Heart right ventricle (tissue), 16 donors: ENCODE measurements at places on chromosomes 2 and 18.

DNA sequence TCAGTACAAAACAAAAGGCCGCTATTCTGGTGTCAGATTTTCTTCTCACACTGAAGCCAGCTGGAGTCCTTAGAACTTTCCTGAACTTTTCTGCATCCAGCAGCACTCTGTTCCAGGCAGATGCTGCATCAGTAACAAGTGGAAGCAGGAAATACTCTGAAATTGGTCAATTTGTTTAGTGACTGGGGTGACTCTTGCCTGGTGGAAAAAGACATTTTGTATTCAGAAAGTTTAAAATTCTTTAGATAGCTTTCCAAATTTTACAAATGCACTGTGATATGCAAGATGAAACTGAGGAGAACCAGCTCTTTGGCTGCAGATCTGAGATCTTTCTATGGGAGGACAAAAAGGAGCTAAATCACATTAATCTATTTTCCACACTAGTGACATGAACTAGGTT lies 385.7 kb downstream of the NRXN1 start:
- DNase-seq, result no peak

DNA sequence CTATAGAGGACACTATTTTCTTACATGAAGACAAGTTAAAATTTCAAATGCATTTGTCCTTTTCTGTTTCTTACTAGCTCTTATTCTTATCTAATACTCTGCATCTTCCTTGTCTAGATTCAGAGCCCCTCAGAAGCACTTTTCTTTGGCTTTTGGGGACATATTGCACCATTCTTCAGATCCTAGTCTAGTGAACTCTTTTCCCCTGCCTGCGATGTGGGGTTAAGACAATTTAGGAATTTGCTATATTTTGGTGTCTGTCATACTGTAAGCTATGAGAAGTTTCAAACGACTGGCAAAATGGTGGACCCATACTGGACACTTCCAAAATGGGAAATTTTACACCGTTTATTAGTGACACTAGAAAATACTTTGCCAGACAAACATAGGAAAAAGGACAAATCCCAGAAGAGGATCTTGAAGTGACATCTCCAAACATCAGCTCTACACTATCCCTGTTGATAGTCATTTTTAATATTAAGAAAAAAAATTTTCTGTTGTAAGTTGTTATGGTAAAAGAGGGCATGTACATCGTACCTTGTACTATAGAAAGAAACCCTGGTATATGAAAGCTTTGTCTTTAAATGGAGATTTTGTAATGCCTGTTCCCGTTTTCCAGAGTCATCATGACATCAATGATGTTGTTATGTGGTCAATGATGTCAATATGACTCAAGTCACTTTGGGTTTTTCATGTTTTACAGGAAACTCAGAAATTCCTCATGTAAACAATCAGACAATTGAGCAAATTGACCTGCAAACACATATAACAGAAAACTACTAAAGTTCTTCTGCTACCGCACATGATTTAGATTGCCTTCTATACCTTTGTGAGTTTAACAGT lies 4.4 kb upstream of the KYNU start:
- DNase-seq, result no peak

- no peak for DNase-seq
Observed at GRCh38 chr2:229050133-229050532, 221.0 kb downstream of the PID1 start.

DNA sequence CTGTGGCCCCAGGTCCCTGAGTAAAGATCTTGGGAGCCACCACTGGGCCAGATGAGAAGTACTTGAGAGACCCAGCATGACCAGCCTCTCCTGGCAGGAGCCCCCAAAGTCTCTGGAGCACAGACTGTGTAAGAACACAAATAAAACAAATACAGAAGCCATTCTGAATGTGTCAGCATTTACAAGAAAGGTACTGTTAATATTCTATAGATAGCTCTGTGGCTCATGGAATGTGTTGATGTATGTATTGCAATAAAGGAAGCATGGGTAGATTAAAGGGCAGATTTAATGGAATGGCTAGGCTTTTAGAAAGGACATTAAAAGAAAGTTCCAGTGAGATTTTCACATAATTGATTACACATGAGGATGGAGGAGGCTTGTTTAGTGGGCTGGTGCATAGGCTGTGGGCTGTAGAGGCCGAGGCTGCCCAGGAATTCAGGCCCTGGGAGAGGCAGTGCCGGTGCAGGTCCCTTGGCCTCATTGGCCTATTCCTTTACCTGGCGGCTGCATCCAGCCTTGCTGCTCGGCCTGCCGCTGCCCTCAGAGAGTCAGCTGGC lies 127.7 kb upstream of the DLX2 start:
- no peak for DNase-seq

DNA sequence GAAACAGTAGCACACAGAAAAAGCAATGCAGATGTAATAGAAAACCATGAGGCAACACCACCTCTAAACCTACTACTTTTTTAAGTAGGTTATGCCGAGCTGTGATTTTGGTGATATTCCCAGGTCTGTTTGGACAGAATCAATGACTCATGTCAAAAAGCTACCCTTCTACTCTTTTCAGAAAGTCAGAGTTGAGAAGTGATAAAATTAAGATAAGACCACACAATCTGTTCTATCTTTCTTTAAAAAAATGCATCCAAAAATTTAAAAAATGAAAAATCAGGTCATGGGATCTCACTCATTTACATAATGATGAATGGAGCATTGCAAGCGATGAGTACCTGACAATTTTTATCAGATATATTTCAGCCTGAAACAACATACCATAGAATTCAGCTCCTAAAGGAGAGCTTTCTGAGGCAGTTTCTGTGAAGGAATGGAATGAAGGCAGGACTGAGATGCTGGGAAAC lies 826.3 kb downstream of the BCL11A start:
- no peak for DNase-seq

- DNase-seq, result no peak
Observed at GRCh38 chr2:47083005-47083404, 72.1 kb downstream of the STPG4 start.

DNA sequence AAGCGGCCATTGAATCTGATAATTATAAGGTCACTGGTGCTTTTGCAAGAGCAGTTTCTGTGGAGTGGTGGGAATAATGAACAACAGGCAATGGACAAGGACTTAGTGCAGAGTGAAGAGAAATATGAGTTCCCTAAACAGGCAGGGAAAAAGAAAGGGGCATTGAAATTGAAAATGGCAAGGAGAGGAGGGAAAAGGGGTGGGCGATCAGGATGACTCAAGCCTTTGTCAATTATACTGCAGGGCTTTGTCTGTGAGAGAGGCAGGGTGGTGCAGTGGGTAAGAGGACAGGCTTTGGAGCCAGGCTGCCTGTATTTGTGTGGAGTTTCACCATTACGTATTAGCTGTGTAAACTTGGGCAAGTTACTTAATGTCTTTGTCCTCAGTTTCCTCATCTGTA lies 29.5 kb upstream of the PAIP2B start:
- DNase-seq, result no peak

DNA sequence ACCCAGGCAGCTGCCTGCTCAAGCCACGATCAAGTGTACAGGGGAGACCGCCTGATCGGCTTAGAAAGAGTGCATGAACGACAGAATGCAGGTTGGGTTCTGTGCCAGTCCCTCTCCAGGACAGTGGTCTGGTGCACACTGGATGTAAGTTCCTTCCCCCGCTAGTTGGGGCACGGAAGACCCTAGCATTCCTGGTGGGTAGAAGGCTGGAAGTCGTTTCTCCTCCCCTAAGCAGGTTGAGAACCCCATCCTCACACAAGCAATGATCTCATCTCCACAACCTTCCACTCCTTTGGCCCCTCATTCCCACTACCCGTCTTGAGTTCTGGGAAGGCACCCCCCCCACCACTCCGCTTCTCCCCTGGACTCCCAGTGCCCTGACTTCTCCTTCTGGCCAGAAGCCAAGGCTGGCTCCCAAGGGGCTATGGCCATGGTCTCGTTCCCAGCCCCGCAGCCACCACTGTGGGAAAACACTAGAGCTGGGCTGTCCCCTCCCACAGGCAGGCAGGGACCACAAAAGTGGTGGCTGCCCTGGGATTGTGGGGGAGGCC lies 1.4 kb upstream of the ANKRD39 start:
- DNase-seq, result peak; percentile 80

- no peak for DNase-seq
Observed at GRCh38 chr2:233025706-233026105, 6.8 kb upstream of the NEU2 start.

GRCh38 chr18:39389800-39390379 lies 1824.3 kb upstream of the CELF4 start:
- DNase-seq, result no peak

DNA sequence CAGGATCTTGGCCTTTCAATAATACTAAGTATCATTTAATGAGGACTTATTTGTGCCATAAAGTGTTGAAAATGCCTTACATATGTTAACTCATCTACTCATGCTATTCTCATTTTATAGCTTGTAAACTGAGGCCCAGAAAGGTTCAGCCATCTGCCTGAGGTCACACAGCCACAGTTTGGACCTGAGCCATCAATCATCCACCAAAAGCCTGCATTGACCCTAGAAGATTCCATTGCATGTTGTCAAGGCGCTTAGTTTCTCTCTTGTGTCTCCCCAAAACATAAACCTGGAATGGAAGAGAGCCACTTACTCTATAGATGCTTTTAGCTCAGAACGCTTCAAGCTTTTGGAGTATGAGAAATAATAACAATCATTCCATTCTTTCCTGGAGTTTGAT lies 26.8 kb downstream of the NPAS2 start:
- DNase-seq, result no peak

DNA sequence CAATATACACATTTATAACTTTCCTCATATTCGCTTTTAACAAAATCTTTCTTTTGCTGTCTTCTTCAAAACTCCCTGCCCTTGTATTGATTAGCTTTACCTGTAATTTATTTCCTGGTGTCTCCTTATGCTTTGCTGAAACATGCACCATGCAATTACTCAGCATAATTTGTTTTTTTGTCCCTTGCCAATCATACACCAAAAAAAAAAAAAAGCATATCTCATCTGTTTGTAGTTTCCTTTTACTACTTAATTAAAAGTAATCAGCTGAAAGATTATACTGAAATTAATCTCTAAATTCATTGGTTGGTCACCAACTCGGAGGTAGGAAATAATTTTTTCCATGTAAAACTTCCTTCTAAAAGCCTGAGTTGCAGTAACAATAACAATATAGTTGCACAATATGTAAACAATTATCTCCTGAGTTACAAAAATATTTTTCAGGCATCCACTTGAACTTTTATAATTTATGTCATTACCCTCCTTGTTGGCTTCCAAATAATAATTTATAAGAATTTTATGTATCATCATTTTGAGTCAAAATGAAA lies 53.0 kb upstream of the ROCK1 start:
- no peak for DNase-seq

- DNase-seq, result no peak
Observed at GRCh38 chr2:105274046-105274445, 32.5 kb downstream of the GPR45 start.

DNA sequence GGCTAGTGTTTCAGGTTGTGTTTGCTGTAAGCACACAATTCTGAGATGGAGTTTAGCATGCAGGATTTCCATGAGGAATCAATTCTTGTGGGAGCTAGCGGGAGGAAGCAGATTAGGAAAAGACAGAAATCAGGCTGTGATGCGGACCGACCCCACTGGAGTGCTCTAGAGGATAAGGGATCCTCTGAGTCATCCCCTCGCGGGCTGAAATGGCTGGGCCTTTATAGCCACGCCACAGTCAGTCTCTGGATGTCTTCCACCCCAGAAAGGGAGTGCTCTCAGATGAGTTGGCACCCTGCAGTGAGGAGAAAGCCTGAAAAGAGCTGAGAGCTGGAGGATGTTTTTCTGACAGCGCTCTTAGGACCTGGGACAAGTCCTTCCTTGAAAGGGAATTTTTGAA lies 102.4 kb downstream of the GALNT3 start:
- peak; percentile 19 for DNase-seq

GRCh38 chr18:49059028-49059834 lies 108.5 kb upstream of the SMAD7 start:
- no peak for DNase-seq

GRCh38 chr2:108404784-108405397 lies 27.1 kb downstream of the SULT1C4 start:
- DNase-seq, result no peak

DNA sequence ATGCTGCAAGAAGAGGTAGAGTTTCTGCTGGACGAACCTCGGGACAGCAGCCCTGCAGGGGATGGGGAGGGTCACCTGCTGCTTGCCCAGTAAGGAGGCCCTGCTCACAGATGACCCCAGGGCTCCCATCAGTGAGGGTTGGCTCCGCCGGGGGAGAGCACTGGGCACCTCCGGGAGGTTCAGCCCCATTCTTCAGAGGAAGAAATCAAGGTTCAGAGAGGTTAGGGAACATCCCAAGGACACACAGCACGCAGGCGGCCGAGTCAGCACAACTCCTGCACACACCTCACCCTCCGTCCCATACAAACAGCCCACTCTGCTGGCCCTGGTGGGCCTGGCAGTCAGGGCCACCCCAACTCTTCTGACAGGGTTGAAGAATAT lies 11.7 kb upstream of the CCDC74B start:
- no peak for DNase-seq

- no peak for DNase-seq
Observed at GRCh38 chr2:20177556-20178248, 47.2 kb downstream of the SDC1 start.

DNA sequence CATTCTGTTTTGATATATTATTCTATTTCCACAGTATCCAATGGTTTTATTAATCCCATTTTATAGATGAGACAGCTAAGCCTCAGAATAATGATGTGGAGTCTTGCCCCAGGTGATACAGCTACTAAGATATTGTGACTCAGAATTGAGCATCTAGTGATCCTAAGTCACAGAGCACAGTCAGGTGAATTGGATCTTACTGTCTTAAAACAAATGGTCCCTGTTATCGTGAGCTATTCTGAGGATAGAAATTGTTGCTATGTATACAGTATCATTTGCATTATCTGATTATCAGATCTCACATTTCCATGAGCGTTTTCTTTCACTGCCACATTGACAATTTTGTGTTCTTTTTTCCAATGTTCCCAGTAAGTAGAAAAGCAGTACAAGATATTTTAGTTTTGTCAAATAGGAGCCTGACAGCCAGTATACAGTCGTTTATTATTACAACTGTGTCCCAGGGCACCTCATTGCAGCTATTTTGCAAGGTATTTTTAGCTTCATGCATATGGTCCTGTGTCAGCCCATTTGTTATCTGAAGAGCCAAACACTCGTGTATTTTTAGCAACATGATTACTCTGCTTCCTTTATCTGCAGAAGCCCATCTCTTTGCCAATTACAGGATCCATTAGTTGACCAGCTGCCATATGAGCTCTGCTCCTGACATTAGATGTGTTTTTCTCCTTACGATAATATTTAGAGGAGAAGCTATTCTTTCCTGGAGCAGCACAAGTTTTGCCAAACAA lies 25.1 kb upstream of the SGPP2 start:
- DNase-seq, result no peak
